Stimulated activated CD4-positive, alpha-beta T cell treated with anti-CD3 and anti-CD28 coated beads, Interleukin-1b, Interleukin-23, amount 100 ng/mL, for 24 hours (primary cell): ENCODE measurements at places on chromosomes 12 and 14.

- no peak for DNase-seq
Measured at GRCh38 chr12:122304924-122305323, 38.6 kb upstream of the VPS33A start.

GRCh38 chr12:65665817-65666216 lies 158.5 kb upstream of the HMGA2 start:
- no peak for DNase-seq

- DNase-seq: no peak
Measured at GRCh38 chr14:92325835-92326234, 2.9 kb downstream of the SLC24A4 start.

DNA sequence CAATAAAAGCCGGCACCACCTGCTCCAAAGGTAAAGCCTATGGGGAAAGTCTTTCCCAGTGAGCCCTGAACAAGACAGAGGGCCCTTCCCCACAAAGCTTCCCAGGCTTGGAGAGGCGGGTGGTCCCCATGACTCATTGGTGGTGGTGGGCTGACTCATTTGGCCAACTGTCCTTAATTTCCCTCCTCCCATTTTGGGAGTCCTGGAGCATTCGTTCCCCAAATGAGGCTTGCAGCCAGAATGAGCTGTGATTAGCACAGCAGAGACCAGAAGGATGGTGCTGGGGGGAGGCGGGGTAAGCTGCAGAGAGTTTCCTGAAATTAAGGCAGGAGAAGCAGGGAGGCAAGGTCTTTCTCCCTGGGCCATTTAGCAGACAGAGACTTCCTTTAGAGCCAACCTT lies 241.7 kb downstream of the DPF3 start:
- no peak for DNase-seq

DNA sequence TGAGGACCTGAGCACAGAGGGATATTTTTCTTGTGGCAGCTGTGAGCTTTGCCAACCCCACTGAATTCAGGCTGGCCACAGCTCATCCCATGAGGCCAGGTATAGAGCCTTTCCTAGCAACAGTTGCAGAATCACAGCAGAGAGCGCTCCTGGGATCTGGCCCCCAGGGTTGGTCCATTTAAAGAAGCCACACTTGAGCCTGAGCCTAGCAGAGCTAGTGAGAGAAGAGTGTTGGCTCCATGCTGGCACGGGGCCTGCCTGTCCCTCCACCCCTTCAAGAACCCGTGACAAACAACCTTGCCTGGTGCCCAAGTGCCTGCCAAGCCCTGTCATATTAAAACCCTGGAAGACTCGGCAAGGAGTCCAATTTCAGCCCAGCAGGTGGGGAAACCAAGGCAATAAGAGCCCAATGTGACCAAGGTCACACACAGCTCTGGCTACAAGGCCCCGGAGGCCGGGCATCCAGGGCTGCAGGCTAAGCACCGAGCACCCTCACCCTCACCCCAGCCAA lies 91.6 kb downstream of the LRRC74A start:
- DNase-seq: no peak

GRCh38 chr14:103205541-103205906 lies 82.3 kb downstream of the TNFAIP2 start:
- no peak for DNase-seq

- no peak for DNase-seq
Measured at GRCh38 chr12:2443776-2444175, 351.0 kb upstream of the FKBP4 start.

- no peak for DNase-seq
Measured at GRCh38 chr12:66776974-66777373, 98.1 kb upstream of the GRIP1 start.

DNA sequence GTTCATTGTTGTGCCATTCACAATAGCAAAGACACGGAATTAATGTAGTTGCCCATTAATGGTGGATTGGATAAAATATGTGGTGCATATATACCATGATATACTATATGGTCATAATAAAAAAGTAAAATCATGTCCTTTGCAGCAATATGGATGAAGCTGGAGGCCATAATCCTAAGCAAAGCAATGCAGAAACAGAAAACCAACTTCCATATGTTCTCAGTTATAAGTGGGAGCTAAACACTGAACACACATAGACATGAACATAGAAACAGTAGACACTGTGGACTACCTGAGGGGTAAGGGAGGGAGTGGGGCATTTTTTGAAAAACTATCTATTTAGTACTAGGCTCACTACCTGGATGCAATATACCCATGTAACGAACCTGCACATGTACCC lies 3.0 kb upstream of the ERP27 start:
- no peak for DNase-seq

- no peak for DNase-seq
Measured at GRCh38 chr12:23126794-23127193, 501.8 kb downstream of the ETNK1 start.

DNA sequence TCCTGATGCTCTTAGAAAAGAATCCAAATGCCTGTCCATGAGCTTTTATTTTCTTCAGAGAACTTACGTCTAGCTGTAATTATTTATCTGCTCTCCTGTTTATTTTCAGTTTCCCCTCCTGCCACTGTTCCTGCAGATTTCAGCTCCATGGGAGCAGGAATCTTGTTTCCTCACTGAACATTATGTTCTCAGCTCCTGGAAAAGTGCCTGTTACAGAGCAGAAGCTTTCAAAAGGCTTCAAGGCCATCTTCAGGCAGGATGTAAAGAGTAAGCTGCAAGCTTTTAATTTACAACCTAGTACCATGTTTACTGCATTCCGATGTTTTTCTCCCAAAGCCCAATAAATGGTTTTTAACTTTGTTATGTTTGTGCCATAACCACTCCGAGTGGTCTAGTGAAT lies 98.4 kb upstream of the BTG1 start:
- no peak for DNase-seq

DNA sequence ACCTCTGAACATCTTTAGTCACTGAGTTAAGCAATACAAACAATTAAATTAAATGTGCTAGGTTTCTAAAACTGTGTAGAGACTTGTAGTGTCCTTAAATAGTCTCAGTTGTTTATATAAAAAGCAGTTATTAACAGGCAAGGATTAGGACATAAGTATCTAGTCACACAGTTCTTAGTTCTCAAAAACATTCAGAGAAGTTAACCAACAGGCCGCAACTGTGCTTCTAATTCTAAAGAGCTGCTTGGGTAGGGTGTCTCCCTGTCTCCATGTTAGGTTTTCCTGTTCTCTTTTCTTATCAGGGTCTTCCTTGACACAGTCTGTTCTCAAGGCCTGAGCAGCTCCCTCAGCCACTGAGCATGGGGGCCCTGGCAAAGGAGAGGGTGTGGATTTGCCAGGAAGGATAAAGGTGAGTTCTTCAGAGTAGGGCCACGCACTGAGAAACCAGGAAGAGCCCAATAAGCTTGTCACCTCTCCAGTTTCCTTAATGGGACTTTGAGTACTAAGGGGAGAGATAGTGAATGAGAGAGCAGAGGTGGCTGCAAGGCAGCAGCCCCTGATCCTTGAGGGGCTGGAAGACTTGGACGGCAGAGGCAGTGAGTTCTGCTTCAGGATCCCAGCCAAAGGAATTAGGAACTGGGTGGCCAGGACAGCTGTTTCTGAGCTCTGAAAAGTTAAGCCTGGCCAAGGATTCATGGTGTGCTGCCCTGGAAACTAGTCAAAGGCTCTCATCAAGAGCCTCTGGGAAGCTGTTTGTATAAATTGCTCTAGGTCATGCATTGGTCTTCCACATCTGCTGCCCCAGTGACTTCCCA lies 177.3 kb downstream of the MYRFL start:
- DNase-seq: no peak
